ENCODE measurements at places on chromosomes 12 and 14.

GRCh38 chr12:21907948-21908837 is 33.0 kb downstream of the ABCC9 start:
- no peak for DNase-seq

- no peak for DNase-seq
These were observed 10.6 kb upstream of the PYGL start for GRCh38 chr14:50954811-50955372.

DNA sequence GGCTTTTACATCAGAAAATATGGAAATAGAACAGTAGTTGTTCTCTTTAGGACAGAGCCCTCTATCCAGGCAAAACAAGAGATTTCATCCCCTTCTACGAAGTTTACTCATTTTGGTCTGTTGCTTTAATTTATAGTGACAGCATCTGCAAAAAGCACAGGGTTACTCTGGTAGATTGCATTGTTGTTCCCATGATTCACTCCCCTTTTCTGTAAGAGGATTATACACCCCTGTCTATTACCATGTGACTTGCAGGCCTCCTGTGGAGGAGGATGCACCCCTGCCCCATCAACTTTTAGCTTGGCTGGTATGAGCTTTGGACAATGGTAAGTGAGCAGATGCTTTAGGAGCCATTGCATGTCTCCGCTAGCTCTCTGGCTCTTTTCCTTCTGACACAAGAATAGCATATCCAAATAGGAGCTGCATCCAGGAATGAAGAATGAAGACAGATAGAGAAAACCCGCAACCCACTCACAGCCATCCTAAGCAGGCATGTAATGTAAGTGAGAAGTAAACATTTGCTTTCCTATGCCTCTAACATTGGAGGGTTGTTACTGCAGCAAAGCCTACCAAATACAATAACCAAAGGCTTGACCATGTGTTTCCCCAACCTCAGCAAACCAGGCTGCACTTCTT is 304.2 kb downstream of the AKAP6 start:
- no peak for DNase-seq

DNA sequence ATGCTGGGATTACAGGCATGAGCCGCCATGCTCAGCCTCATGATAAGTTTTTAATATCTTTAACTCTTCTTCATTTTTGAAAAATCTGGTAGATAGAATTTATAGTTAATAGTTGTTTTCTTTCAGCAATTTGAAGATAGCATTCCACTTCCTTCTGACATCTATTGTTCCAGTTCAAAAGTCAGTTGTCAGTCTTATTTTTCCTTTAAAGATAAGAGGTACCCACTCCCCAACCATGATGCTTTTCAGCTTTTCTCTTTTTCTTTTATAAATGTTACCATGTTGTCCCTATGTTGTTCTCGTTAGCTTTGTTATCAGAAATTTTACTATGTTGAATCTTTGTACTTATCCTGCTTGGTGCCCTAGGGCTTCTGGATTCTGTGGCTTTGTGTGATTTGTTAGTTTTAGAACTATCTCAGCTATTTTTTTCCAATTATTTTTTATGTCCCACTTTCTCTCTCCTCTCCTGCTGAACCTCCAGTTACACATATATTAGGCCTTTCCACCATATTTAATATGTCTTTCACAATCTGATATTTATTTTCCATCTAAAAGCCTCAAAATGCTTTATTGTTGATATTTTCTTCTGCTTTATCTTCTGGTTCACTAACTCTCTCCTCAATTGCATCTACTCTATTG is 181.6 kb upstream of the FOXN3 start:
- no peak for DNase-seq

- DNase-seq = no peak
These were observed 16.6 kb upstream of the KLRF1 start for GRCh38 chr12:9810671-9811070.

GRCh38 chr12:87529413-87529812 is 499.8 kb downstream of the C12orf50 start:
- DNase-seq = no peak

DNA sequence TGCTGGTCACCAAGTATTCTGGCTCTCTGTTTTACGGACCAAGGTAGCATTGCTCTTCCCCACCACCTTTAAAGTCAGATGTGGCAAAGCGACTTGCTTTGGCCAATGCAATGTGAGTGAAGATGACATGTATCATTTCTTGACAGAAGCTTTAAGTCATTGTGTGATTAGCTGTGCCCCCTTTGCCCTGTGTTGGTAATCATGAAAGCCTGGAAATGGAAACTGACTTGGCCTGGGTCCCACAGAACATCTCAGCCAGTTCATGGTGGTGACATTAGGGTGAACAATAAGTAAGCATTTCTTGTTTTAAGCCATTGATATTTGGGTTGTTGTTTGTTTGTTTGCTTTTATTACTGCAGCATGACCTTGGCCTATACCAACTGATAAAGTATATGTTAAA is 15.9 kb upstream of the YLPM1 start:
- DNase-seq = no peak

- no peak for DNase-seq
These were observed 96.9 kb upstream of the TMPO start for GRCh38 chr12:98418357-98419075.

GRCh38 chr12:13062669-13063068 is 18.5 kb downstream of the FAM234B start:
- DNase-seq = no peak

- DNase-seq = no peak
These were observed 78.4 kb downstream of the MOK start for GRCh38 chr14:102226356-102227125.

- DNase-seq = no peak
These were observed 5.2 kb downstream of the MMP17 start for GRCh38 chr12:131833288-131833895.

DNA sequence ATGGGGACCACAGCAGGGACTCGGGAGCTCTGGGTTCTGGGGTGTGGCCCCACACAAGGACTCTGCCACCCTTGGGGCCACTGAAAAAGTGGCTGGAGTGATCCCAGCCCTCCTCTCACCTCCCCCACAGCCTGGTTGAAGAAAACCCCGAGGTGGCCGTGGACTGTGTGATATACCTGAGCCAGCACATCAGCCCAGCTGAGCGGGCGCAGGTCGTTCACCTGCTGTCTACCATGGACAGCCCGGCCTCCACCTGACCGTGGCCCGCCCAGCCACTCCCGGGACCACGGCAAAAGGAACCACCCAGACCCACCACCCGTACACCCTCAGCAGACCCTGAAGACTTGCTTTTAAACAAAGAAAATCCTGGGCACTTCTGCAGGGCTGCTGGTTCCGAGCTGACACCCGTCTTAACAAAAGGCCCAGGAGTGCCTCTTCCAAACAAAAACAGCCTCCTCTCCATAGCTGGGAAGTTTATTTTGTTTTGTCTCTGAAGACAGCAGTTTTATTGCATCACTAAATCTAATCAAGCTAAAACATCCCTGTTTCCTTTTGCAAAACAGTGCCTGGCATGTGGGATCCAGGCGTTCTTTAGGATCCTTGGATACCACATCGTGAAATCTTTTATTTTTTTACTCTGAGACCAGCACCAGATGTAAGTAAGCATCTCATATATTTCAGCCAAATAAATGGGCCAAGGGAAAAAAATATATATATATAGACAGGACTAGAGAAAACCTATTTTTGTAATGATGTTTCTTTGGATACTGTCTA is 42.8 kb downstream of the FOXN4 start:
- DNase-seq = no peak

DNA sequence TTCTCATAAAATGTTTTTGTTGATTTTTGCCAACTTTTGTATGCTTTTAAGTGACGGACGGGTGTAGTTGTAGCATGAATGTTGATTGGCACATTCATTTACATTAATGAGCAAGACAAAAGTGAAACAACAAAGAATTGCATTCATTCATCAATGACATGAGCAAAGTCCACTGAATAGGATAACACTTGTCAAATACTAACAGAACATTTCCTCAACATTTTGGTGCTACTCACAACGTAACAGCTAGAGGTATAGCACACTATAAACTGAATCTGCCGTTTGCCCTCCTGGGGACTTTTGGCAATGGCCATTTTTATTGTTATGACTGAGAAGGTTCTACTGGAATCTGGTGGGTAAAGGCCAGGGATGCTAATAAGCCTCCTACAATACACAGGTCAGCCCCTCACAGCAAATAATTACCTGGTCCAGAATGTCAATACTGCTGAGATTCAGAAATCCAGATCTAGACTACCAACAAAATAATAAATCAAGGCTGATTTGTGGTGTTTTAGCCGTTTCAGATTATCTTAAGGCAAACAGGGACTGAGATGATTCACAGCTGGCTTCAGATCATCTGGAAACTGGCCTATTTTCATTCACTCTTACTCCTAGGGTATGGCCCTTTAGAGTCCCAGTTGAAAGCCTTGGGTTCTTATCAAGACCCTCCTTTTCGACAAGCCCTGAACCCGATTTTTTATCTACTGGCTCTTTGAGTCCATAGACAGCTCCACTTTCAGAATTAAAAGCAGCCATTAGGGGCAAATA is 22.5 kb upstream of the CDKN3 start:
- no peak for DNase-seq

DNA sequence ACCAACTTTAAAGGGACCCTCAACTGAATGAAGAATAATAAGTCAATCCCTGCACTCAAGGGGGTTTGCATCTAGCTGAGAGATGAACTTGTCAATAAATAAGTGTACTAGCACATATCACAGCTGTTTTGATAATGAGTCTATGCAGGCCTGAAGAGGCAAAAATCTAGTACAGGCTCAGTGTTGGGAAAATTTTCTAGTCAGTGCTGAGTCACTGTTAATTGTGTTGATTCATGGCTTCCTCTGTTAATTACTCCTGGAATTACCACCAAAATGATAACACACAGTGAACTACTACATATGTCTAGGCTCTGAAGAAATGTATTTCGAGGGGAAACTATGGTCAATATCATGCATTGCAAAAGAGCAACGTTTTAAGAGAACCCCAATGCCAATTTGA is 18.9 kb downstream of the SNRPF start:
- DNase-seq = no peak

DNA sequence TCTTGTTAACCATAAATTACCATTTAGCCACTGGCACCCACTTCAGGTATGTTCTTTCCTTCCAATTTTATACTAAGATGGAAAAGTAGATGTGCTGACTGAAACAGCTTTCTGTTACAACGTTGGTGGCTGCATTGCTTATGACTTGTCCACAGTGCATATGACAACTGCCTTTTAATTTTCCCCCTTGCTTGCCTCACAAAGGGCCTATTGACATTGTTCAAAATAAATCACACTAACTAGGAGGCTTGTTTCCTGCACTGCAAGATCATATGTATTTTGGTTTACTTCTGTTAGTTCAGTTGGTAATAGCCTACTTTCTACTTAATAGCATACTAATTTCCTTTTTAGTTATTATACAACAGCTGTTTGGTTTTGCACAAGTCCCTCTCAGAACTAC is 55.4 kb downstream of the SCAF11 start:
- no peak for DNase-seq

DNA sequence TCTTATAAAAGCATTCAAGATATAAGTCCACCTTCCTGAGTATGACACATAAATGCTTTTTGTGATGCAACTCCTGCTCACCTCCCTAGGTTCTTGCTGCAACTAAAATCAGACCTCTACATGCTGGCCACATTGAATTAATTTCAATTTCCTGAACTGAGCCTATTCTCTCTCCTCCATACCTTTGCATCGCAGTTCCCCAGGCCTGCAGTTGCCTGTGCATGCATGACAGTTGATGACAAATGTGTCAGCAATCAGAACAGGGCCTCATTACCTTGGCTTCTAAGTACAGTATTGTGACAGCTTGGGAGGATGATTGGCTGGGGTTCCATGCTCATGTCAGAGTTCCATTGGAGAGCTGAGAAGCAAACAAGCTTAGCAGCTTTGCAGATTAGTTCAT is 3.9 kb upstream of the TM7SF3 start:
- no peak for DNase-seq
